NCI-H187 (cell line): ENCODE measurements at places on chromosomes 6 and 20.

DNA sequence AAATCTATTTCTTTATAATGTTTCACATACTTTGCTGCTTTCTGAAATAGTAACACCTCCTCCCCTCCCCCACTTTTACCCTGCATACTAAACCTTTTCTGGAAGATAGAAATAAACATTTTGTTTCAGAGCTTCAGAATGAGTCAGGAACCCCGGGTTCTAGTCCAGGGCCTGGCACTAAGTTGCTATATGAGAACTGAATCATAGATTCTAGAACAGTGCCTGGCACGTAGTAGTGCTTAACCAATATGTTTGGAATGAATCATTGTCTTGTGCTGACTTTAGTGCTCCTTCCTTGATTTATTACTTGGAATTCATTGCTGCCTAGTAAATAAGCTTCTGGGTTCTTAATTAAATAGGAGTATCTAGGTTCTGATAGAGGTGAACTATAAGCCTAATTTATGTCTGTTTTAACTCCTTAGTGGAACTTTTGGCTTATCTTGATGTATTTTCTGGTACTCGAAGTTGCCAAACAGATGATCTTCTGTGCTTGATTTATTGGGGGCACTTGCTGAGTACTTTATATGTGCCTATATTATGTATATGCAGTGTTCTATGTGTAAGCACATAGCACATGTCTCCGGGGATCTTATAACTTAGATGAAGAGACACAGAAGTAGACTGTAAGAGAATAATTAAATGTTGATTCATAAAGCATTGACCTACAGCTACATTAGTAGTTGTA is 18.6 kb downstream of the TAB2 start:
- no peak for DNase-seq

DNA sequence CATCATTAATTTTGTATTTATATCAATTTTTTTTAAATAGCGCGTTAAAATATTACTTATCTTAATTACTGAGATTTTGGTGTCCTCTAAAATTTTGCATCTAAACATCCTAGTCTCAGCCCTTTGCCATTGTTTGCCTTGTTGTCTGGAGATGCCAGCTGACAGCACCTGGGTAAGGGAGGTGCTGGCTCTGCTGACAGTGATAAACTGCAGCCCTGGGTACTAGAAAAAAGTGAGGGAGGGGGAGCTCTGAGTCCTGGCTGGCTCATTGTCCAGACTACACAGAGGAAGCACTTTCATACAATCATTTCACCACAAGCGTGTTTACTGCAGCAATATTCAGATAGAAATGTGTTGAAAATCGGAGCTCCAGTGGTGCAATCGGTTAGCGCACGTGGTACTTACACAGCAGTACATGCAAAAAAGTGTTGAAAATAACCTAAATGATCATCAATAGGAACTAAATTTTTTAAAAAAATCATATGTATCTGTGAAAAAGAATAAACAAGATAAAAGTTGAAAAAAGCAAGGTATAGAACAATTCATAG is 18.5 kb upstream of the UBR2 start:
- no peak for DNase-seq

GRCh38 chr6:41066867-41067304 is 5.3 kb downstream of the OARD1 start:
- DNase-seq = peak; percentile 24

GRCh38 chr6:143087856-143088255 is 27.2 kb downstream of the AIG1 start:
- no peak for DNase-seq

GRCh38 chr6:83867527-83868161 is 8.2 kb downstream of the CYB5R4 start:
- no peak for DNase-seq

DNA sequence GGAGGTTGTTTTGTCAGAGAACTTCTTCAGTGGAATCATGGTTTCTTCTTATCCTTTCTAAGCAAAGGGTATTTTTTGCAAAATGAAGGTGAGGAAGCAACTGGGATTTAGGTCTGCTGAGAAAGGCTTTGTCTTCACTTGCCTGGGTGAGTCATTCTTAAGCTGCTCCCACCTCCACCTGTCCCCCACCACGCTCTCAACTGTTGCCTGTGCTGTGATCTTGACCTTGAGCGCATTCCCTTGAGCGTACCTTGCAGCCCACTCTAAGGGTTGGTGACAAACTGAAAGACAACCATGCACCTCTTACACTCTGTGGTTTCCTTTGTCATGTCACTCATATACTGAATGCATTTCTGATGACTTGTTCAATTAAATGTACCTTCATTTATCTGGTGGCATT is 641.1 kb downstream of the RNF144B start:
- no peak for DNase-seq

GRCh38 chr6:6742535-6742934 is 154.0 kb downstream of the LY86 start:
- no peak for DNase-seq

GRCh38 chr20:32497589-32498224 is 87.4 kb downstream of the NOL4L start:
- no peak for DNase-seq

DNA sequence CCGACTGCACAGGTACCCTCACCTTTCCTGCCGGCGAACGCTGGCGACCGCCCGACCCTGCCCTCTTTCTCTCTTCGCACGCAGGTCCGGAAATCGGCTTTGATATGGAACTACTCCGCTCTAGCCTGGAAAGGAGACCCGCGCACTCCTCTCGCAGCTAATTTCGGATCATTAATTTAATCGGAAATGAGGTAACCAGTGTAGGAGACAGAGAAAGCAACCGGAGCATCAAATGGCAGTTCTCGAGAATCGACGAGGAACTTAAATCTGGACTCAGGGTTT is 949 bp upstream of the ATXN1 start:
- DNase-seq = no peak

- DNase-seq = no peak
These were observed 19.7 kb upstream of the UST start for GRCh38 chr6:148727104-148727503.

DNA sequence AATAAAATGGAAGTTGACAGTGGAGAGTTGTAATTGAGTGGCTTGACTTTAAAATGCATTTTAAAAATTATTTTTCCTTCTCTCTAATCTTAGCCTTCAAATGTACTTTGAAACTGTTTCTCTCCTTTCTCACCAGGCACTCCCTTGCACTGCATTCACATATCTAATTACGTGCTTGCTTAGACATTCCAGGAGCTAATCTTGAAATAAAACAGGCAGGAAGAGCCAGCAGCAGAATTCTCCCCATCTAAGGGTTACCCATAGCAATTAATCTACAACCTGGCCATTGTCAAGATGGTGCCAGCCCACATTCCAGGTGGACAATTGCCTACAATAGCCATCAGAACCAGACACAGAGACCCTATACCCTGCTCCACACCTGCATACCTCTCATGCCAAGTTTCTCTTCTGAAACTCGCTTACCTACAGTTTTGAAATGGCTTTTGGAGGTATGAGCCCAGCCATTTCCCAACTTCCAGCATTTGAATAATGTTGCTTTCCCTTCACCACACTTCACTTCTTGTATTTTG is 167.6 kb upstream of the GJE1 start:
- no peak for DNase-seq

DNA sequence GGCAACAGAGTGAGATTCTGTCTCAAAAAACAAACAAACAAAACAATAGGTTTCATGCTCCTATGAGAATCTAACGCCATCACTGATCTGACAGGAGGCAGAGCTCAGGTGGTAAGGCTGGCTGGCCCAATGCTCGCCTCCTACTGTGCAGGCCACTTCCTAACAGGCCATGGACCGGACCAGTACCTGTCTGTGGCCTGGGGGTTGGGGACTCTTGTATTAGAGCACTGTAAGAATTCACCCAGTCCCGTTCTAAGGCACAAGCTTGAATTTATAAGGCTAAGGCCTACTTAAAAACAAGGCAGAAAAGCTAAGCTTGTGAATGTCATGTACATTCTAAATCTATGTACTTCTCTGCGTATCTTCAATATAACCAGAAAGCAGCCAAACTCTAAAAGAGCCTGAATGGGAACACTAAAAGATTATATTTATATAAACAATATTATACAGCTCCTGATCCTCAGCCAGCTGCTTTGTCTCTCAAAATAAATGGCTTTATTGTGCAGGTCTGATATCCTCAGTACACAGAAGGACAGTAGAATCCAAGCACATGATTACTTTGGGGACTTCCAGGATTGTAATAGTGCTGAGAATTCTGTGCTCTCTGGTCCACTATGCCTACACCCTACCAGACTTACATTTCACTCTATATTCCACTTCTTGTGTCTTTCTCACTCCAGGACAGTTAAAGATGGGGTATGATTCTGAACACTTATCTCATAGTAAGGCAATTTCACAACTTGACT is 64.5 kb upstream of the DST start:
- DNase-seq = no peak

- DNase-seq = no peak
These were observed 112.7 kb upstream of the THBS2 start for GRCh38 chr6:169366258-169366901.

GRCh38 chr20:48921883-48922820 is 641 bp downstream of the ARFGEF2 start:
- no peak for DNase-seq

GRCh38 chr20:25539742-25540672 is 45.3 kb downstream of the NINL start:
- no peak for DNase-seq

- DNase-seq = no peak
These were observed at the start of gene TSPO2 for GRCh38 chr6:41042226-41043055. TSPO2 (plus strand) TSS chr6:41042467; CDS start chr6:41042986, 519 bp downstream.

GRCh38 chr6:131270534-131270933 is 135.3 kb downstream of the AKAP7 start:
- no peak for DNase-seq

- DNase-seq = no peak
These were observed 9.6 kb upstream of the PKIG start for GRCh38 chr20:44572551-44573500.

DNA sequence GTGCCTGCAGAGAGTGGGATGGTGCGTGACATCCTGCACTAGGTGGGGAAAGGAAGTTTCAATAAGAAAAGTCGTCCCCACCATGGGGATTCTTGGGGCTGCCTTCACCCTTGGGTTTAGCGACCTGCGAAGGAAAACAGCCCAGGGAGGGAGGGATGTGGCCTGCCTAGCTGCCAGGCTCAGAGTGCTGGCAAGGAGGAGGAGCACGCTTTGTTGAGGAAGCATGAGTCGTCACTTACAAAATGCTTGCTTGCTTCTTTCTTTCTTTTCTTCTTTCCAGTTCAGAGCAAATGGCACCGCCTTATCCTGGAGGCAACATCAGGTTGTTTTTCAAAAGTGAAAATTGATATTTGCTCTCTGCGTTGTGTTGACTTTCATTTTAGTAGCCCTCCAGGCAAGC is 123.2 kb downstream of the TFAP2C start:
- no peak for DNase-seq

DNA sequence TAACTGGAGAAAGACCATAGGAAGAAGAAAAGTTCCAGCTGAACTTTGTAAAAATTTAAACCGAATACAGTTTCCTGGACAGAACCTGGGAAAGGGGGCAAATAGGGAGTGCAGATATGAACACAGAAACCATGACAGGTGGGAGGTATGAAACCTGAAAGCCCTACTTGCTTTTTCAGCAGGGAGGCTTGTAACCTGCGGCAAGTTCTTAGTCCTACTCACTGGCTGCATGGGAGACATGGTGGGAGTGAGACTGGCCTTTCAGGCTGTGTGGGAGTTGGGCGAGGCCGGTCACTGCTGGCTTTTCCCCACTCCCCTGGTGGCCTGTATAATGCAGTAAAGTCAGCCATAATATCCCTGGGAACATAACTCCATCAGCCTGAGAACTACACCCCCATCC is 54.2 kb downstream of the ROS1 start:
- no peak for DNase-seq

DNA sequence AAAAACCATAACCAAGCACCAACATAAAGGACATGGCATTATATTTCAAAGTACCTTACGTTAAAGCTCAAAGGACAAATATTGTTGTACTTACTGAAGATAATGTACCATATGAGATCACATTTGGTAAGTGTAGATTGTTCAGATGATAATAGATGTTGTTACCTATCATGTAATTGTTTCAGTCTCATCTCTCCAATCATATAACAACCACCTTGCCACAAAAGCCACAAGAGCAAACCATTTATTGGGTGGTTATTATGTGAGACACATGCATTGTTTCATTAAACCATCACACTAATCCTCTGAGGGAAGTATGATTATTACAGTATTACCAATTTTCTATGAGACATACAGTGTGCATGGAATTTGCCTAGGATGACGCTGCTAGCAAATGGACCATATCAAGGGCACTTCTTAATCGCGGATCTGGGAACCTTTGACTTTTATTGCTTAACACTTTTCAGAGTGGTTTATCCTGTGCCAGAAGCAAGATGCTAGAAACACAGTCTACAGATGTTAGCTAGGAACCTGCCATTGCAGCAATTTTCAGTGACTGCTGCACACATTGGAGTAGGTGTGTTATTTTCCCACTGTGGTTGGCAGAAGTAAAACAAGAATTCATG is 149.8 kb upstream of the AKIRIN2 start:
- DNase-seq = no peak

DNA sequence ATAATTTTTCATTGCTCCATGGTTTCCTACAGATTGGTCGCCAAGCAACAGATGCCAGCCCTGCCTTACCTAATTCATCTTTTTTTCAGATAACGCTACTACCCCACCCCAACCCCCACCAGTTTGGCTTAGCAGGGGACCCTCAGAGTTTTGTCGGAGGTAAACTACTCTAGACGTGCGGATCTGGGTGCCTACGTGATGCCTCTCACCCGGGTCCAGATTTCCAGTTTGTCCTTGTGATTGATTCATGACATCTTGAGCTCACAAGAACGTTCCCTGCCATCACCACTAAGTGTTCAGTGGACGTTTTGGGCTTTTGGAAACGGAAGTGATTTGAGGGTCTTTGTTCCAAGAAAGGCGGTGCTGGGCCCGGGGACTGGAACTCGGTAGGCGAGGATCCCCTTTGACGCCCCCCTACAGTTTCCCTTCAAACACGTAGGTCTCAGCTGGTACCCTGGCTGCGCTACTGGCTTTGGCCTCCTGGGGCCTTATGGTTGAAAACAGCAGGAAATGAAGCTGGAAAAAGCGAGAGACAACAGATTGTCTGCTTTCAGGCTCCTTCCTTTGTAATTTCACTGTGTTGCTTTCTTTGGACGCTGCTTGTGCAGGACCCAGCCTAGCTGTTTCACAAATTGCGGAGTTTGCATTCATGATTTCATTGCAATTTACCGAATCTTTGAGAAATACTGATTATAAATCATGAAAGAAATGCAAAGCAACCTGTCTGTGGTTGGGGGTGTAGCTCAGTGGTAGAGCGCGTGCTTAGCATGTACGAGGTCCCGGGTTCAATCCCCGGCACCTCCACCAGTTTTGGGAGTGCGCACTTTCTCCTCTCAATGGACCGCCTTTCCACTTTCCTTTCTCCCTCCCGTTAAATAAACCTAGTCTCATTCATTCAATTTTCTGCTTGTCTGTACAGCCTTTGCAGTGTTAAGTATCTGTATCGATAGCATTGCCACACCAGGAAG is 81.0 kb downstream of the GPX5 start:
- no peak for DNase-seq

DNA sequence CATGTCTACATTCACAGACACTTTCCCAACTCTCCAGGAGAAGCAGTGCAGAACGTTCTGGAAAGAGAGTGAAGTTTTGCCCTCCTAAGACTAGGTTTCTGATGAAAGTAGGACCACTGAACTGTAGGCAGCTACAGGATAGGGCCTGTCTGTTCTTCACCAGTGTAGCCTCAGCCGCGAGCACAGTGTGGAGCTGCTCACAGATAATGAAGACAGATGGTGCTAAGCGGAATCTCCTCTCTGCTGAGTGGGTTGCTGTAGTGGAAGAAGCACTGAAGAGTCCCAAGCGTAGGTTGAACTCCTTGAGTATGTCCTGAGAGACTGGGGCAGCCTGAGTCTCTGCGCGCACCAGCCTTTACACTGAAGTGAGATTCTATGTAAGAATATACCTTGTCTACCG is 170.2 kb downstream of the PACRG start:
- no peak for DNase-seq
